ENCODE measurements at places on chromosomes 5 and 9.

DNA sequence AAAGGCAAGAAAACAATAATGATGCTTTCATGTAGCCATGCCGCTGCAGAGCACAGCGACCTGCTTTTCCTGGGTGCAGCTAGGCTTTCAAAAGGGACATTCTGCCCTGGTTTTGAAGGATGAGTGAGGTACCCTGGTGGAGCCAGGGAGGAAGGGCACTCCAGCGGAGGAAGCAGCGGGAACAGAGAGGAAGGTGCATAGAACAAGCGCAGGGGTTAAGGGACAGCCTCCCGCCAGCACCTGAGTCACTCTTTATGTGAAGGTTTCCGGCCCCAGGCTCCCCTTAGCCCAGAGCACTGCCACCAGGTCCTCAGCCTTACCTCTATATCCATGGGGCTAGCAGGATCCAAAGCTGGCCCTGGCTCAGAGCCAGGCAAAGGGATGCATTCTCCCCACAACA lies 221.1 kb downstream of the CDK5RAP2 start:
- no peak for DNase-seq

DNA sequence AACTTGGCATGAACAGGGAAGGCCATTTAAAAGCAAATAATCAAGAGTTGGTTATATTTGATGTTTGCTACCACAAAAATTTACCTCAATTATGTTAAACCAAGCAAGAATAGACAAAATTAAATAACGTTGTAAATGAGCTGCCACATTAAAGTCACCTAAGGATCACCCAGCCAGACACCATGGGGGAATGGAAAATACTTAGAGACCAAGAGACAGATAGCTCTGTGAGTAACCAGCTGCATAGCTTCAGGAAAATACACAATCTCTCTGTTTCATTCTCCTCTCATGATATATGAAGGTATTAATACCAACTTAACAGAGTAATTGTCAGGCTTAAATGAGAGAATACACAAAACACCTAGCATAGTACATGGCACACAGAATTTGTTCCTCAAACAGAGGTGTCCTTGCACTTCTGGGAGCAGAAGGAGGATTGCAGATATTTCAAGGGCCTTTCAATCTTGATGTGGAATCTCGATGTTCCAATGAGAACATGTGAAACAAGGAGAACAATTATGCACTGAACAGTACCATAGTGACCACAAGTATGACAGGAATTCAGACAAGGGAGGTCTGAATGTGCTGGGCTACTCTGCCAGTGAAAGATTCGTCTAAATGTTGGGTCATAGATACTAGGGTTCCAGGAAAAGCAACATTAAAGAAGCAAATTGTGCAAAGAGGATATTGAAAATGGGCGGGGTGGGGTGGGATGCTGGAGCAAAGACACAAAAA lies 18.6 kb downstream of the JAKMIP2 start:
- no peak for DNase-seq

GRCh38 chr5:133637206-133637605 lies 24.9 kb upstream of the FSTL4 start:
- no peak for DNase-seq

DNA sequence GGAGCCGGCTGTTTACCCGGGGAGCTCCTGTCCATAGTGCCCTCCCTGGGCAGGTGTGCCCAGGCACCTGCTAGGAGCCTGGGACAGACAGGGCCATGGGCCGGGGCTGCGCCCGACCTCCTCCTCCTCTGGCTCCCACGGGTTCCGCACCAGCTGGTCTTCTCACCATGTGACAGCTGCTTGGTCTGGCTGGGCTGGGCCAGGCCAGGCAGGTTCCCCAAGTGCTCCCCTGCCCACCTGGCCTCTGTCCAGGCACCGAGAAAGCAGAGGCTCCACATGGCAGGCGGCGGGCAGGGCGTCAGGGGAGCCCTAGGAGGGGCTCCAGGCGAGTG lies 60.0 kb downstream of the OLFM1 start:
- DNase-seq = no peak

GRCh38 chr5:173053041-173053440 lies 3.1 kb upstream of the CREBRF start:
- no peak for DNase-seq

DNA sequence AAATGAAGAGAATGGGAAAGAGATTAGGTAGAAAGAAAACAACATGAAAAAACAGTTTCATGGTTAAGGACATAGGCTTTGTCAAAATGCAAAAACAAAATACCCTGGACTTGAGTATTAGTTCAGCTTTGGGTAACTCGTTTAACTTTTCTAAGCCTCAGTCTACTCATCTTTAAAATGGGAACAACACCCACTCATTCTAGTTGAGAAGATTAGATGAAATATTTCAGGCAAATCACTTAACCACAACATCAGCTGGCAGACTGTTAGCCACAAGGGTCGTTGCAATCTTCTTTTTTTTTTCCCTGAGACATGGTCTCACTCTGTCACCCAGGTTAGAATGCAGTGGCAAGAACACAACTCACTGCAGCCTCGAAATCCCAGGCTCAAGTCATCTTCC lies 185.6 kb downstream of the DCP2 start:
- DNase-seq = no peak

DNA sequence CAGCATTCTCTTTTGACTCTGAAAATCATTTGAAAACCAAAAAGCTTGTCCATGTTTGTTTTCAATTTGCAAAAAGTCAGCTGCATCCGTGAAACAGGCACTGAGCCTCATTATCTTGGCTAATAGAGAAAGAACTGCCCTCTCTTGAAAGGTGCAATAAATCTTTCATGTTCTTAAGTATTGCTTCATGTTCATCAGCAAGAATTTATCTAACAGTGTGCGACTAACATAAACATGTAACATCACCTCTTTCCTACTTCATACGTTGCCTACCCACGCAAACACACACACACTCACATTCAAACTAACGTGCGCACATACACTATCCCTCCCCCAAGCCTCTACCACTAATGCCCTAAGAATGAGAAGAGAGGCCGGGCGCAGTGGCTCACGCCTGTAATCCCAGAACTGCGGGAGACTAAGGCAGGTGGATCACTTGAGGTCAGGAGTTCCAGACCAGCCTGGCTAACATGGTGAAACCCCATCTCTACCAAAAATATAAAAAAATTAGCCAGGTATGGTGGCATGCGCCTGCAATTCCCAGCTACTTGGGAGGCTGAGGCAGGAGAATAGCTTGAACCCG lies 629.7 kb upstream of the ZNF608 start:
- DNase-seq = no peak

Data from left renal cortex interstitium (tissue), 4 donors.